ENCODE measurements at places on chromosomes 11 and 22.

GRCh38 chr11:130854483-130854882, 61.8 kb downstream of the SNX19 start:
- DNase-seq: no peak

DNA sequence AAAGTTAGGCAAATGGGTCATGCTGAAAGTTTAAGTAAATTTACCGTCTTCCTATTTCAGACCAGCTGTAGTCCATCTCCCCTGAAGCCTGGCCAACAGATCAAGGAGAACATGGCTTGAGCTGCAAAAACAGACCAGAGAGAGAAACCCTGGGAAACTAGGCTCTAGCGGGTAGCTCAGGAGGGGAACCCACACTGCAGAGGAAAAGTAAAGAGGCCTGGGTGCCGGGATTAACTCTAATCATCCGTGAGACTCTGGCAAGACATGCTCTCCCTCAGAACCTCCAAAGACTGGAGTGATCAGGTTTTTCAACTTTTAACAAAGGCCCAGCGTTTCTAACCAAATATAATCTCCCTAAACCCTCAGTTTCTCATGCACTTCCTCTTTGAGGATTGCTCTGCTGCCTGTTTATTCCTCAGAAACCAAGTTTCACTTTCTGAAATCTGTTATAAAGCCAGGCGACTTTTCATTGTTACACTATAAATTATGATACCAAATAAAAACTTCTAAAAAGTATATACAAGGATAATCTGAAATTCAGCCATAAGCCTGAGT, 67.5 kb downstream of the GAB2 start:
- DNase-seq: no peak

GRCh38 chr11:120859552-120860295, 164.2 kb upstream of the TBCEL start:
- no peak for DNase-seq

GRCh38 chr11:120079750-120080610, 57.9 kb downstream of the TRIM29 start:
- DNase-seq: no peak

DNA sequence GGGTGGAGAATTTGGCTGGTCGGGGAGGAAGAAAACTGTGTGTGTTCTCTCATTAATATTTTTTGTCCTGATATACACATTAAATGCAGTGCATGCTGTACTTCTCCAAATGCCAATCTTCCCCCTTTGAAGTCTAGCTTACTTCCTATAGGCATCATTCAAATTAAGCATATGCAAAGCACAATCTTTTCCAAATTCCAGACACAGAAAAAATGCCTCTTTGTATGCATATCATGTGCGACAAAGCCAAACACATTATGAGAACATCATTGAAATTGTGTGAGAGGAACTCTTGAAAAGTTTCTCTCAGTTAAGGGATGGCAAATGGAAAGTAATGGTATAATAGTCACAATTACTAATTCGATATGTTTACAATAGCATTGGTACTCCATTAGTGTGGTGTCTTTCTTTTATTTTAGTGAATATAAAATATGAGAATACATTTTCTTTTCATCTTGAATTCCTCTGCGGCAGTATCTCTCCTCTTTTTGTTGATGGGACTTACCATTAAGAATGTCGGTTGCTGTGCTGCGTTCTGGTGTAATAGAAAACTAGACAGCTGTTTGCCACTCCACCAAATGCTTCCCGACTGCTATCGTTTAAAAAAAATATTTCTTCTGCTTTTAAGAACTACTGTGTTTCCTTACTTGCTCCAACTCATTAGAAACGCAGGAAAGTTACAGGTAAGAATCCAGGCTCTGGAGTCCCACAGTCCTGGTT, 19.3 kb upstream of the NRIP3 start:
- DNase-seq: no peak

- DNase-seq: no peak
Observed at GRCh38 chr11:111000400-111001080, 245.0 kb upstream of the POU2AF2 start.

DNA sequence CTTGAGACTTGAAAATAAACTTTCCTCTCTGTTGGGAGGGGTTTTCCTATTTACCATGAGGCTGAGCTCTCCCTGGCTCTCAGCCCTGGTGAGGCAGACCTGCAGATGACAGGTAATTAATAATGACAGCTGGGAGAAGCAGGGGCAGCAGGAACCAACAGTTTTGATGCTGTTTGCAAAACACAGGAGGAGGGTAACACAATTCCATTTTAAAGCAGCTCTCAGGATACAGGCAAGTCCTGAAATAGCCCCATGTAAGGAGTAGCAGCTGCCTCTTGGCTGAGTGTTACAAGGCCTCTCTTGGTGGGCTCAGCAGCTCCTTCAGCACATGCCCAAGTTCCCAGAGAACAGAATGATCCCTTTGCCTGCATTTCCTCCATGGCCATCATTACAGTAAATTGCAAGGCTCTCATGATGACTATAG, 13.3 kb downstream of the PARVA start:
- DNase-seq: no peak

- DNase-seq: no peak
Observed at GRCh38 chr22:35938226-35938625, 90.4 kb downstream of the RBFOX2 start.

DNA sequence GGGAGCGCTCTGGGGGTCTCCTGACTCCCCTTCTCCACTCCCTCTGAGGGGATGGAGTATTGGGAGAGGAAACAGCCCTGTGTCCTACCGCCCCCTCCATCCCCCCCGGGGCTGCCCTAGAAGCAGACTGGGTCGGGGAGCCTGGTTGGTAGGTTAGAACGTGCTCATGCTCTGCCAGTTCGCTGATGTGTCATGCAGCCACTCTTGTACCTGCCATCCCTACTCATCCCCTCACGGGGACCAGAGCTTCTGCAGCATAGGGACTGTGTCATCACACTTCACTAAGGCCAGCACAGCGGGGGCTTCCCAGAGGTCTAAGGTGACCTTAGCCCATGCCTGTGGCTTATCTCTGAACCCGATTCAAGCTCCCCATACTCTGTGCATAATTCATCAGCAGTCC, 4.7 kb downstream of the KCNJ1 start:
- DNase-seq: no peak

DNA sequence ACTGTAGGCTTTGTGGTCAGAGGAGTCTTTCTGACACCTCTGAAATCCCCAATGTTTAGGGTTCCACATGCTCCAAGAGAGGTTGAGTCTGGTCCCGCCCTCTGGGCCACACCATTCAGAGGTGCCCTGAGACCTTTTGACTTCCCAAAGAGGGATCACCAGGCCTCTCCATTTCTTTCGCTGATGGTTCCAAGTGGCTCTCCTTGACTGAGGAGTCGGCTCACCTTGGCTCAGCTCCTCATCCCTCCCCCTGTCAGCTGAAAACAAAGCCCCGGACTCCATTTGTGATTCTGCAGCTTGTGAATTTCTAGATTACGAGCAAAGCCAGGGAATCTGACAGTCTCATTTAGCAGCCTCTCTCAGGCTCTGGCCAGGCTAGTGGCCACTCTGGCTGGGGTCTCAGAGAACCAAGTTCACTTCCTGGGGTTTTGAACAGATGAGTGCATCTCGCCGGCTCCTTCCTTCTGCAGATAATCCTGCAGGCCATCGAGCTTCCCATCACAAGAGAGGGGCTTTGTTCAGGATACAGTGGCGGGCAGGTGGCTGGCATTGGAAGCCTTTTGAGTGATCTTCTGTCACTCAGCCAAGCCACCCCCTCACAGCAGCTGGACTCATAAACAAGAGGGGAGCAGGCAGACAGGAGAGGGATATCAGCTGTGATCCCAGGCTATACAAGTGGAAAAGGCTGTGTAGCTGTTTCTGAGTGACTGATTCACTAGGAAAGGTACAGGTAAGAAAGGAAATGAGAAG, 102.9 kb downstream of the TRIM29 start:
- no peak for DNase-seq

DNA sequence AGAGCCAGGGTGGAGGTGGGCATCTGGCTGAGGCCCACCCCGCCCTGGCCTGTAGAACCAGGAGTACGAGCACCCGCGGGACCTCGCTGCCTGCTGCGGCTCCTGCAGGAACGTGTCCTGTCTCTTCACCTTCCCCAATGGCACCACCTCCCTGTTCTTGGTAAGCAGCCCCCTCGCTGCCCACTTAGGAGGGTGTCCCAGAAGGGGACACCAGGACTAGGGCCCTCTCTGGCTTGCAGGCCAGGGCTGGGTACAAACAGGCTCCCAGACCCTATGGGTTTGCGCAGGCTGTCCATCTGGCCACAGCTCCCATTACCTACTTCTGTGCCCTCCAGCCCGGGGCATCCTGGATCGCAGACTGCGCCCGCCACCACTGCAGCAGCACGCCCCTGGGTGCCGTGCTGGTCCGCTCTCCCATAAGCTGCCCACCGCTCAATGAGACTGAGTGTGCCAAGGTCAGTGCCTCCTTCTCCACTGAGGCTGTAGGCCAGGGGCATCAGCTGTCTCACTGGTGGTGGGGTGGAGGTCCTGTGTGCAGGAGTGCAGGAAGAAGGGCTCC, 77.5 kb upstream of the MYOD1 start:
- DNase-seq: no peak

- no peak for DNase-seq
Observed at GRCh38 chr22:23397613-23398567, 182.2 kb downstream of the IGLL1 start.

GRCh38 chr11:82225930-82226329, 507.7 kb downstream of the FAM181B start:
- no peak for DNase-seq

DNA sequence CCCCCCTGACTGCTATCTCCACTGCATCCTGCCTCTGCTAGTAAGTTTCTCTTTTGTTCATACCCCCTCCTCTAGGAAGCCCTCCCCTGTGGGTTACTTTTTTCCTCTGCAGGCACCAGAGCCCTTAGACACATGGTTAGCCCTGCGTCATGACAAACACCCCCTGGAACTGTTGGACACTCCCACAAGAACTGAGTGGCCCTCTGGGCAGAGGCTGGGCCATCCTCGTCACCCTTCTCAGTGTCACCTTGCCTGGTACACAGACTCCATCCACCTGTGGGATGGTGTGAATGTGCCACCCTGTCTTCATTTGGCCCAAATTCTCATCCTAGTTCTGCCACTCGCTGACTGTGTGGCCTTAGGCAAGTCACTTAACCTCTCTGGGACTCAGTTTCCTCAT, 4.1 kb upstream of the RAB3IL1 start:
- no peak for DNase-seq

DNA sequence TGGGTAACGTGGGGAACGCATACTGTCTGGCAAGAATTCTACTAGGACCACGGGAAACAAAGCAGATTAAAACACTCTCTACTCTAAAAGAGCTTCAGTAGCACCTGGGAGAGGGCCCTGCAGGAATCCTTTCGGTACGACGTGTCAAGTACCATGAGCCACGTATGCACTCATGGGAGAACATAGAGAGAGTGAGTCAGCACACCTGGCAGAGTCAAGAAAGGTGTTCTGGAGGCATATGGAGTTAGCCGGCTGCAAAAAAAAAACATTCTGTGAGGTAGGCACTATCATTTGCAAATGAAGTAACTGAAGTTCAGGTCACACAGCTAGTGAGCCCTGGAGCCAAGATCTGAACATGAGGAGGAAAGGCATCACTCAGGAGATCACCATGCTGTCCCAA, 71.1 kb upstream of the BID start:
- DNase-seq: no peak

- no peak for DNase-seq
Observed at GRCh38 chr11:71252269-71252769, at the start of gene SHANK2. Gene SHANK2 (minus strand): TSS chr11:71252577. CDS start chr11:71147326, 105,251 bp downstream.

DNA sequence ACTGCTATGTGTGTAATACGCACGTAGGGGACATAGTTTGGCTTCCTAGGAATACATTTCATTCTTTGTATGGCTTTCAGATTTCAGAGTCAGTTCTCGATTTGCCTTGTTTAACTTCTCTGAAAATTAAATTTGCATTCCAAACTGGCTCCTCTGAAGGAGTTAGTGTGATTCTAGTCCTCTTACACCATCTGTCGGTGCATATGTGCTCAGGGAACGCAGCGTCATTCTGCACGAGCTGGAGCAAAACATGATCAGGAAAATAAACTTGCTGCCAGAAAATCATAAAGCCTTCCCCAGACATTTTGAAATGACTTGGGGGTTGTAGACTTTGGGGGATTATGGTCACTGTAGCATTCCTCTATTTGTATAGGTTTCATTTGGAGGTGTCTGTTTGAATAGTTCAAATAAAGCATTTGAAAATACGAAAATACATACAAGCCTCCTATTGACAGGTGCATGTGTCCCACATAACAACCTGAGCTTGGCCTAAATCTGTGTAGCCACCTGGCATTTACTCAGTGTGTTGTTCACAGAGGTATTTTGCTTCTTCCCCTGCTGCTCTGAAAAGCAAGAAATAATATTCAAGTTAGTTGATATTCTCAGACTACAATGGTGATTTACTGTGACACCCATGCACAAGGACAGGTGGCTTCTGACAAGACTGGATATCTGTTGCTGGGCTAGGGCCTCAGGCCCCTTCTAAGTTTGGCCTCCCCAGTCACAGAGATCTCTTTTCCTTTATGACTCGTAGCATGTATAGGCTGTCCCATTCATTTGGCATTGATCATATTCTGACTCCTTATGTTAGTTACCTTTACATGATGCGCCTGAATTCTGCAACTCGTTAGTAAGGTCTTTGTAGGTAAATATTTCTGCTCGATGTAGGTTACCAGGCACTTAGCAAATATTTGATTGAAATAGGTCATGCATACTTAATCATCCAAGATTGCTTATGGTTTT, 81.6 kb upstream of the SORL1-AS1 start:
- no peak for DNase-seq

DNA sequence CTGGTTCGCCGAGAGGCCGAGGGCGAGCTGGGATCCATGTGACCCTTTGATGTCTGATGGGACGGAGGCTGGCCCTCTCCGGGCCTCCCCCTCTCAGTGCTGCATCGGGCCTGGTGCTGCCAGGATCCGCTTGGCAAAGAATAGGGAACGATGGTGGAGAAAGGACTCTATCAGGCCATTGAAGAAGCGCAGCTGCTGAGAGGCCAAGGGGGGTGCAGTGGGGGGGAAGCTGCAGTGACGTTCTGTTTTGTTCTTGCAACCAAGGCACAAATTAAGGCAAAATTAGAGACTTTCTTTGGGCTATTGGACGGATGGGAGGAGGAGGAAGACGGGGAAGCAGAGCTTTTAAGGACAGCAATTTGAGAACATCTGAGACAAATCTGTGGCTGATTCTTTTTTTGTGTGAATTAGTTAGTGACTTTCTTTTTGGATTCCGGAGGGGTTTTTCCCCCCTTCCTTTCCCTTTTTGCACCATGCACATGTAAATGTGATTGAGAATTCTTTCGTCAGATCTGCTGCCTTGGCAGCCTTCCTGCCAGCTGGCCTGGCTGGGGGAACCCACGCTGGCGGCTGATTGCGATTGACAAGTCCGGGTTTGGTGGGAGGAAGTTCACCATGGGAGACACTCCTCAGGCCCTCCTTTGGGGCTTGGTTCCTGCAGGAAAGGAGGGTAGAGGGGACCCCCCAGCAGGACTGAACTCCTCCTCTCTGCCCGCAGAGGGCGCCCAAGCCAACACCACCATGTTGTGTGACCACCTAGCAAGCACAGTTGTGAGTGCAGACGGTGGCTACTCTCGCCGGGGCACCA, 214.6 kb downstream of the NTM start:
- DNase-seq: no peak

Measured in kidney glomerular epithelial cell (primary cell).